H9 (cell line): ENCODE measurements at places on chromosomes 3 and 15. TPM values are rescaled to one million over a fixed set of nuclear protein-coding genes. Genes with fewer than 3 reads are reported as not detected.

Gene TRAIP
- total RNA-seq = 30.9 and 36.7 TPM in 2 replicates

DNA sequence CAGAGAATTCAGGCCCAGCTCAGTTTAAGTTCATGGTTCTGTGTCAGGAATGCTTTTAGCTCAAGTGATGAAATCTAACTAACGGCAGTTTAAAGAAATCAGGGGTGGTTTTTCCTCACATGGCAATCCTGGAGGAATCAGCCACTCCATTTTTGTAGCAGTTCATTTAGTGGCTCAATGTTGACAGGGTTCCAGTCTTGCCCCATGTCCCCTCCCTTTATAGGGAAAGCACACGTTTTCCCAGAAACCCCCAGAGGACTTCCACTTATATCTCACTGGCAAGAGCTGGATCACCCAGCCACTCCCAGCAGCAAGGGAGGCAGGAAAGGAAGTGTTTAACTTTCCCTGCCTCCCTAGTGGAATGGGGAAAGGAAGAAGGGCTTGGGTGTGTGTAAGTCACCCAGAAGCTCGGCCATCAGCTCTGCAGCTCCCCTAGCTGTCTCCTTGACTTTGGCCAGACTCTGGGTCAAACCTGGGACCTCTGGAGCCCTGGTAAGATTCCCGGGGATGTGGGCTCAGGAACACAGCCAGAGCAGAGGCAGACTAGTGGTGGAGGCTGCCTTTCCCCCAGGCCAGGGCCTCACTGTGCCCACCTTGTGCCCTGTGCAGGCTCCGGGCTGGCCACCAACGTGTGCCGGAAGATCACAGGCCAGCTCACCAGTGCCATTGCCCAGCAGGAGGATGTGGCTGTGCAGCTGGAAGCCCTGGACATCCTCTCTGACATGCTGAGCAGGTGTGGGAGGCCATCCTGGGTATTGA, 11.3 kb downstream of the CAND2 start:
- no peak for DNase-seq

Gene NUP210
- 47.3 and 48.8 TPM in 2 replicates for total RNA-seq

DNA sequence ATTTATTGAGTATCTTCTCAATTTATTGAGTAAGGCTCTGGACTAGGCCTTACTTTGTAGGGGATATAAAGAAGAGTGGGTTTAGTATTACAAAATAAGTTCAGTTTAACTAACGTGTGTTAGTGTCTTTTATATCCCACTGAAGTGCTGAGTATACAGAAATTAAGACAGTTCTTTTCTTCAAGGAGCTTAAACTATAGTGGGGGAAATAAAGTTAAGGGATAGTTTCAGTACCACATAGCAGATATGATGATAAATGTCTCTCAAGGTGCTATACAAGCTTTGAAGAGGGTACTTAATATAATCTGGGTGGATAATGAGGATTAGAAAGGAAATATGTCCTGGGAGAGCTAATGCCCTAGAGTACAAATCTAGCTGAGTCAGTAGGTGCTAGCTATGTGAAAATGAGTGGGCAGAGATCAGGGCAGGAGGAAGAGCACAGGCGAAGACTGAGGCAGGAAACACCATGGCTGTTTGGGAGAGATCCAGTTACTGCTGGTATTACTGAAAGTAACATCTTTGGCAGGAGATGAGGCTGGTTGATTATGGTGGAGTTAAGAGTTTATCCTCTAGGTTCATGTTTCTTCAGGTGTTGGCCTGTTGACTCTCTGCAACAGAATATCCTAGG, 46.0 kb downstream of the TEX9 start:
- no peak for DNase-seq

- DNase-seq = no peak
Measured at GRCh38 chr3:11555881-11556633, 87.7 kb downstream of the VGLL4 start.

Gene GABRB3
- total RNA-seq = 98.2 and 112 TPM in 2 replicates

Gene RLBP1
- not detected in 2 replicates for total RNA-seq

DNA sequence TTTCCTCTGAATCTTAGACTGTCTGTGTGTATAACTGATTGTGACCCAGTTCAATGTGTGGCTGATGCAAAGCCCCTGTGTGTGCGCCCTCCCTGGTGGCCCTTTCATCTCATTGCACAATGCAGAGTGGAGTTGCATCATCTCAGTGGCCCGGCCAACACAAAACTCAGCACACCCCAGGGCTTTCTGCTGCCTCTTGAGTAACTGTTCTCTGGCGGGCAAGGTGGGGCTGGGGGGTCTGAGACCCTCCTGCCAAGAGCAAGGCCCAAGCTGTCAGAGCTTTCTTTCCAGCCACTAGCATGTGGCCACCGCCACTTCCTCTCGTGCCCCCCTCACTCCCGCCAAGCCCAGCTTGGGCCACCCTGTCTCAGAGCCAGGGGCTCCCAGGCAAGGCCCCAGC, 80.7 kb upstream of the ALDH1L1 start:
- DNase-seq = no peak

GRCh38 chr15:35019404-35020327, 31.6 kb upstream of the ZNF770 start:
- peak; percentile 76 for DNase-seq

- no peak for DNase-seq
Measured at GRCh38 chr3:116483135-116483534, 37.8 kb upstream of the LSAMP start.

Gene SAXO2
- 2.6 and 3.1 TPM in 2 replicates for total RNA-seq

Gene FAM240A
- 0.11 TPM in 1 of 2 replicates, not detected in the other for total RNA-seq

Gene TRH
- not detected in 2 replicates for total RNA-seq

DNA sequence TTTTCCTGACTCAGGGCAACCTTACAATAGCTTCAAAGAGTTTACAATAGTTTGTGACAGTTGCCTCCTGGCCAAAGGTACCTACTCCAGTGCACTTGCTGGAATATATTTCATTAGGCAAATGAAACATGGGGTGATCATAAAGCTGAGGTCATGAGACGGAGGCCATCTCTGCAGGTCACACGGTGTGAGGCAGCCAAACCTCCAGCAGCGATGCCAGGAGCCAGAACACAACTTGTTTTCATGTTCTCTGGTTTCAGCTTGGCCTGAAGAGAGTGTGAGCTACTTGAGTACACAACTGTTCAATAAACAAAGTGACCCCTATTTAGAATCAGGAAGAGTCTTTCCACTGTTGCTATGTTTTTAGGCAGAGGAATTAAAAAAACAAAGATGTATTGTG, 42.7 kb upstream of the PYGO1 start:
- no peak for DNase-seq

DNA sequence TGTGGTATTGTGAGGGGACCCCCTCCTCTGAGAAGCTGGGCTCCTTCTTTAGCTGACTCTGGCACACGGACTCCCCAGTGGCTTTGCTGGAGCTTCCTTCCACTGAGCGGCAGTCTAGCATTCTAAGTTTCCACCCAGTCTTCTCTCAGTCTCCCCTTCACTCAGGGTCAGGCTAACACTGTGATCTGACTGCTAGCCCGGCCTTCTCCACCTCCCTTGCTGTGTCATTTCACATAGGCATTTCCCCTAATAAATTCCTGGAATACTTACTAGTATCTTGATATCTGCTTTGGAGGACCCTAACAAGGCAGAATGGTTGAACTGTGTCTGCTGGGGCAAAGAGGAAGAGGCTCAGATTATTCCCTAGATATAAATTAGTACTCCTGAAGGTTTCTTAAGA, 106.2 kb upstream of the THBS1 start:
- DNase-seq = no peak

Gene CPA3
- not detected in 2 replicates for total RNA-seq
